Brain pericyte (primary cell): ENCODE measurements at places on chromosomes 5 and 9.
A peak's percentile ranks its signal among the peaks of the same experiment; 100 is the strongest.

GRCh38 chr5:157106630-157107461 lies 2.0 kb downstream of the HAVCR2 start:
- DNase-seq = no peak

- no peak for DNase-seq
These were observed 264.2 kb downstream of the DEPDC1B start for GRCh38 chr5:60435808-60436207.

GRCh38 chr5:72138943-72139521 lies 31.8 kb downstream of the MAP1B start:
- peak; percentile 41 for DNase-seq

DNA sequence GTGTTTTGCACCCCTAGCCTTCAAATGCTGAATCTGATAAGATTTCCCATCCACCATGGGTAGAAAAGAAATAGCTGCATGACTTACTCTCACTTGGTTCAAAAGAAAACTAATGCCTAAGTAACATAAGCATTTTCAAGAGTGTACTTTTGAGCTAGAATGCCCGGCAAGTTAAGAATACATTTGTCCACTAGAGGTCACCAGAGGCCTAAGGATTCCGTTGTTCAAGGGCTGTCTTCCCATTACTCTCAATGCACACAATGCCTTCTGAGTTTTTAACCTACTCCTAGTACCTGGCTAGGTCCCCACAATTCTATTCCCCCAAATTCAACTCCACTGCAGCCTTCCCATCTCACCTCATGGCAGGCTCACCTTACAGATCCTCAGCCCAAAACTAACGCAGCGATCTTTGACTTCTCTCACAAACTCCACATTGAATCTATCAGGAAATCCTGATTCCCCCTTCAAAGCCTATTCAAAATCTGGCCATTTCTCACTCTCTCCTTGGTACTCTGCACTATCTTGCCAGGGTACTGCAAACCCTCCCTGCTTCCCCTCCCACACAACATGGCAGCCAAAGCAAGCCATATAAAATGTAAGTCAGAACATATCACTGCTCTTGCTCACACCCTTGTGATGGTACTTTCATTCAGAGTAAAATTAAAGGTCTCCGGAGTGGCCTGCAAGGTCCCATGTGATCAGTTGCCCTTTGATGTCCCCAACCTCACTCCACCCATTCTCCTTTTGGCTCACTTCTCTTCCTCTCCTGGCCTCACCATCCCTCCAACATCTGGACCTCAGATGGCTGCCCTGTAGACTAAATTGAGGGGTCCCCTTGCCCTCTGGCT lies 13.4 kb downstream of the OXCT1 start:
- no peak for DNase-seq

GRCh38 chr5:63261695-63262094 lies 683.1 kb downstream of the LRRC70 start:
- no peak for DNase-seq

GRCh38 chr5:424301-425110 lies 18.5 kb upstream of the EXOC3 start:
- no peak for DNase-seq

- DNase-seq = no peak
These were observed 32.1 kb downstream of the HSPA4 start for GRCh38 chr5:133083901-133084300.

GRCh38 chr5:14787801-14788579 lies 83.6 kb downstream of the ANKH start:
- no peak for DNase-seq

- DNase-seq = no peak
These were observed 75.5 kb downstream of the RAI14 start for GRCh38 chr5:34731435-34732232.

DNA sequence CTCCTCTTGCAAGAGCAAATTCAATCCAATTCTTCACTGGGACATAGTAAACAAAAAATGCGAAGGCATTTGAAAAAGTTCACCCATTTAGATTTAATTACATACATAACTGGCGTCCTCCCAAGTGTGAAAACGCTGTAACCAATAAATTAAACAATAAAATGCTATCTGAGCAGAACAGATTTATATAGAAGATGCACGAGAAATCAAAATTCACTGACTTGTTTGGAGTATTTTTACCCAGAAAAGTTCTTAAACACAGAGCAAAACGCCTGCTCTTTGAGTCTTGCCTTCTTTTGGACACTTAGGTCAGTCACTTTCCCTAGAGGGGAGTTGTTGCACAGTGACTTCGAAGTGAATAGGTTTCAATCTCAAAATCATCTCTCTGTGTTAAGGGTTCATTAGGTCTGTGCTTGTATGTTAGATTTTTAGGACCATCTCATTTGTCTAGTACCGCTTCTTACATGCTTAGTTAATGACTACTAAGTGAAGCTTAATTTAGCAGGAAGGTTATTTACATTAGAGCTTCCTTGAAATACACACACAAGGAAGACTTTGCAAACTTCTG lies 1.9 kb downstream of the ALDH1A1 start:
- DNase-seq = no peak

GRCh38 chr5:97044052-97044451 lies 98.4 kb downstream of the LIX1 start:
- no peak for DNase-seq

GRCh38 chr5:116922532-116922931 lies 347.9 kb upstream of the SEMA6A start:
- no peak for DNase-seq

DNA sequence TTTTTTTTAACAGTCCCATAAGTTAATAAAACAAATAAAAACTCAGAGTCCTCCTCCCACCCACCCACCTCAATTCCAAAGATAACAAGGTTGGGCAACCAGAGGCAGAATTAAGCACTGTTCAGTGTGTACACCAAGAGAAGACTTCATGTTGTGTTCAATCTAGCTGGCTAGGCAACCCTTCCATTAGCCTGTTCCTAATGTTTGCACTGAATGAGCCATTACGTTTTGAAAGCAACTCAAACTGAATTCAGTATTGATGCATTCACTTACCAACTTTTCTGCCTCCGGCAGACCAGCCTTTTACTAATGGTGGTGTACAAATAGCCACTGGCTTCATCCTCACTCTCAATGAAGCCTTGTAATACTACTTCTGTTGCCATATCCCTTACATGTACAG lies 47.5 kb downstream of the PBX3 start:
- DNase-seq = no peak

DNA sequence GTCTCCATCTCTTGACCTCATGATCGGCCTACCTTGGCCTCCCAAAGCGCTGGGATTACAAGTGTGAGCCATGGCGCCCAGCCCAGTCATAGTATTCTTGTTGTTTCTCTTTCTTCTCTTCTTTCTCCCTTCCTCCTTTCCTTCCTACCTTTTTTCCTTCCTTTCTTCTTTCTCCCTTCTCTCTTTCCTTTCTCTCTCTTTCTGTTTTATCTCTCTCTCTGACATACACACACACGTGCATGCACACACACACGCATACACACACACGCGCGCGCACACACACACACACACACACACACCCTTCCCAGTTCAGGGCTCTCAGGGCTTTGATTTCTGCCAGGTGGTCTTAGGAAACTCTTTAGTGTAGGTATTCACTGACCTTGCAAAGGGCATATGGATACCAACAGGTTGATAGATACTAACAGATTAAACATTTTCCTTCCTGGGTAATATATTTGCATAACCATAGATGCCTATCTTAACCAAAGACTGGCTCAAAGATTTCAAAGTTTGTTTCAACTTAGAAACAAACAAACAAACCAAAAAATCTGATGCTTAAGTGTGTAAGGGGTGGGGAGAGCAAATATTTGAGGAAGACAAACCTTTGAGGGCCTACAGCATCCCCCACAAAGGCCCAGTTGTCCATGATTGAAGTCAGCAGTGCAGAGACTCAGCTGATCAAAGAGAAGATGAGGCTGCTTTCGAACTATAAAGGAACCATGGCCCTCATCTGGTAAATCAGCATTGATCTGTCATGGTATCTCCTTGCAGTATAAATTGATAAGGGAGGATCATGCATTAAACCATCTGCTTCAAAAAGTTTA lies 288.2 kb upstream of the SEMA6A start:
- DNase-seq = no peak

GRCh38 chr5:111996574-111996973 lies 239.6 kb upstream of the NREP start:
- no peak for DNase-seq

DNA sequence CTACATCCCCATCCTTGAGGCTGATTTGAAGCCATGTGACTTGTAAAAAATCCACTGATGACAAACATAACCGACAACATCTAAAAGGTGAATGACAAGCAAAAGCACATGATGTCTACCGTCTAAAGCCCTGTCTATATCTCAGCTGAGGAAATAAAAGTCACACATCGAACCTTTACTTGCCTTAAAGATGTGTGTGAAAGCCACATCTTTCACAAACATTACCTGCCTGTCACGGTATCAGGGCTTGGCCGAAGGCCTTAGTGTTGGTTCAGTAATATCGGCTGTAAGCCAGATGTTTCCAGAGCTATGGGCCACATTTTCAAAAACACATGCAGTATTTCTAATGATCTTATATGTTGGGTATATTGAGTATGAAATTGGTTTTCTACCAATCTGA lies 125.8 kb downstream of the EFNA5 start:
- no peak for DNase-seq
